Right kidney (tissue), 9 donors: ENCODE measurements at places on chromosomes 5 and 9.

DNA sequence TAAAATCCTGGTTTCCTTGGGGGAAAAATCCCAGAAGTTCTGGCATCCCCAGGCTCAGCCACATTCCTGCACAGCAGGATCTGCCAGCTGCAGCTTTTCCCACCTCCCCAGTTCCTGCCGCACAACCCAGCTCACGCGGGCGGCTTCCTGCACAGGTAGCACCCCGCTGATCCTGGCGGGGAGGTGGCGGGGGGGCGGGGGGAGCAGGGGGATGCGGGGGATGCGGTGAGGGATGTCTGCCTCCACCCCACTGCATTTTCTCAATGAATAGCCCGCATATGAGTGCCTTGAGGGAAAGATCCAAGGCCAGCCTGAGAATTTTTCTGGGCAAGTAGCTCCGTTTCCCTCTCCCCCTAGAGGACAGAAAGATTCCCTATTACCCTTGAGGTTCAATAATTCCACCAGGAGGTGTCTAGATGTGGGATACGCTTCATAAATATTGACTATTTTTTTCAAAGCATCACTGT lies 21.1 kb downstream of the GFPT2 start:
- no peak for DNase-seq

- no peak for DNase-seq
These were observed 76.6 kb downstream of the NSUN2 start for GRCh38 chr5:6556089-6556801.

DNA sequence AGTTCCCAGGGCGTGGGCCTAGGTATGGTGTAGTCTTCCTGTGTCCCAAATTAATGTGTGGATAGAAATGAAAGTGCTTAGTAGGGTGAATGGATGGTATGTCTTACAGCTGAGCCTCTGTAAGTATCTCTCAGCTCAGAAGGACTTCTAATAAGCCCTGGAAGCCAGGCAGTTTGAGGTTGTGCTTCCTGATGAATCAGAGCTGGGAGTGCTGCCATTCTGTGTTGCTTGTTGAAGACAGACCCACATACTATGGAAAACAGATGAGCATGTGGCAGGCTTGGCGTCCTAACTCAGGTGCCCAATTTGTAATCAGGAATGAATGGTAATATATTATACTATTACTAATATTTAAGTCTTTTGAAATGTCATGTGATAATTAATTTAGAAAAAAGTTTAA lies 69.8 kb downstream of the CMYA5 start:
- DNase-seq = no peak

- DNase-seq = peak; percentile 6
These were observed 17.7 kb downstream of the NINJ1 start for GRCh38 chr9:93116072-93116961.

- no peak for DNase-seq
These were observed 26.5 kb upstream of the BOD1 start for GRCh38 chr5:173642895-173643481.

- DNase-seq = no peak
These were observed 24.4 kb downstream of the ARHGAP26 start for GRCh38 chr5:142794537-142794936.

DNA sequence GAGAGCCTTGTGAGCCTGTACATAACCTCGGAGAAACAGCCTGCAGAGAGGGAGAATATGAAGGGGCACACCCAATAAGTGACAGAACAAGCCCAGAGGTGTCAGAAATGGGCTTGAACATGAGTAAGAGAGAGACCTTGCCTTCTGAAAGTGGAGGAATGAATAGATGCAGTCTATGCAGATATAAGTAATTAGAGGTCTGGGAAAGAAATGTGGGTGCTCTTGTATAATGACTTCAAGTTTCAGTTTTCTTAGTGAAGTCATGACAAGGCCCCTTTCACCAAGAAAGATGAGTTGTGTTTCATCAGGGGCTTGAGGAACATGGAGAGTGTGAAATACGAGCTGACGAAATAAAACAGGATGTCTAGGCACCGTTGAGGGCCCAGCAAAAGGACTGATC lies 15.1 kb downstream of the GRAMD2B start:
- DNase-seq = no peak

GRCh38 chr5:142320851-142321560 lies 3.8 kb downstream of the SPRY4 start:
- no peak for DNase-seq

GRCh38 chr9:6054280-6055099 lies 39.1 kb upstream of the RANBP6 start:
- peak; percentile 38 for DNase-seq

GRCh38 chr9:129673602-129674001 lies 8.2 kb downstream of the PRRX2 start:
- DNase-seq = no peak

DNA sequence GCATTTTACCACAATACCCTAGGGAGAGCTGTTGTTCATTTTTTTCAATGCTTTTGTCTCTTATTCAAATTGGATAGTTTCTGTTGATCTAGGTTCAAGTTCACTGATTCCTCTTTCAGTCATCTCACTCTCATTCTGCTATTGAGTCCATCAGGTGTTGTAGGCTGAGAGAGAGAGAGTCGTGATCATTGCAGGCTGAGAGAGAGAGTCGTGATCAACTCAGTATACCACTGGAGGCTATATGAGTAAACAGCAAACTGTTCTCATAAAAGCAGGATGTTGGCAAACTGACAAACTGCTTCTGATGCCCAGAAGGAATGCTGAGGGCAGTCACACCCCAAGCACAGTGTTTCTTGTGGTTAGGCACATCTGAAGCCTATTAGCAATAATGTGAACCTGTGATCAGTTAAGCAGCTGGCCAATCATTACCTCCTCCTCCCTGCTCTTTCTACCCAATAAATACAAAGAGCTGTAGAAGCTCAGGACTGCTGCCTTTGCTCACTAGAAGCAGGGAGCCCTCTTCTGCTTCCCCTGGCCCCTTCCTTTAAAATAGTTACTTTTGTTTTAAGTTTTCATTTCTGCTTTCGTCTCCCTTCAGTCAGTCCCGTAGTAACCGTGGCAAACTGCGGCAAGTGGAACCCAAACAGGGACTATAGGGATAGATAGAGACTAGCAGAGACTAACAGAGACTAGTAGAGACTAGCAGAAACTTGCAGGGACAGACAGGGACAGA lies 476.1 kb upstream of the ACO1 start:
- no peak for DNase-seq

DNA sequence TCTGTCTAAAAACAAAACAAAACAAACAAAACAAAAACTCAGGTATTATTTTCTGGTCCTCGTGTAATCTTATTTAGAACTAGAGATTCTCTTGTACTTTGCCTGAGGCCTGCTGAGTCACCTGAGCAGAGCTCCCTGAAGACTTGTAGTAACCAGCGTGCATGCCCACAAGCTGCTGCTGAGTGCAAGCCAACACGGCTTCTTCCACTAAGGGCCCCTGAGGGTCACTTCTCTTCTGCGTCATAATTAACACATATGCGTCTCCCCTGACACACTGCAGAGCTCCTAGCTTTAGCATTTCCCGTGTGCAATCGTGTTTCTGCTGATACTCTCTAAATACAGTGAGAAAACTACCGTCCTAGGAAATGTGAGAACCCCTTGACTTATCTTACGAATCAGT lies 10.9 kb upstream of the NDFIP1 start:
- no peak for DNase-seq

GRCh38 chr5:74021126-74021525 lies 395.1 kb downstream of the ARHGEF28 start:
- no peak for DNase-seq

- no peak for DNase-seq
These were observed 39.7 kb upstream of the ANKDD1B start for GRCh38 chr5:75571547-75571946.

DNA sequence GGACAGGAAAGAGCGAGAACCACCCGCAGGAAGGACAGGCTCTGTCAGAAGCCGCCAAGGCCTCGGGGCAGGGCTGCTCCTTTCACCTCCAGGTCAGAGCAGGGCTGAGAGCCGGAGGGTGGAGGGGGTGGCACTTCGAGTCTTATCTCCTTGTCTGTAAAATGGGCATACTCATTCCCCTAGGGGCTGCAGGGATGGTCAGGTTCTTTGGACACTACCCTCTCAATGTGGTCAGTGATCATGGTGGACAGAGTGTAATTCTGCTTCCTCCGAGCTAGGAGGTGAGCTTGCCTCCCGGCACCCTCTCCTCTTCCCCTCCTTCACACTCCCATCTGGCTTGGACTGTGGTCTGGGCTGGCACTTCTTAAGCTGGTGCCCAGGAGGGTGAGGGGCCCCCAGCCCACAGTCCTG lies 39.6 kb downstream of the RGS3 start:
- DNase-seq = no peak

DNA sequence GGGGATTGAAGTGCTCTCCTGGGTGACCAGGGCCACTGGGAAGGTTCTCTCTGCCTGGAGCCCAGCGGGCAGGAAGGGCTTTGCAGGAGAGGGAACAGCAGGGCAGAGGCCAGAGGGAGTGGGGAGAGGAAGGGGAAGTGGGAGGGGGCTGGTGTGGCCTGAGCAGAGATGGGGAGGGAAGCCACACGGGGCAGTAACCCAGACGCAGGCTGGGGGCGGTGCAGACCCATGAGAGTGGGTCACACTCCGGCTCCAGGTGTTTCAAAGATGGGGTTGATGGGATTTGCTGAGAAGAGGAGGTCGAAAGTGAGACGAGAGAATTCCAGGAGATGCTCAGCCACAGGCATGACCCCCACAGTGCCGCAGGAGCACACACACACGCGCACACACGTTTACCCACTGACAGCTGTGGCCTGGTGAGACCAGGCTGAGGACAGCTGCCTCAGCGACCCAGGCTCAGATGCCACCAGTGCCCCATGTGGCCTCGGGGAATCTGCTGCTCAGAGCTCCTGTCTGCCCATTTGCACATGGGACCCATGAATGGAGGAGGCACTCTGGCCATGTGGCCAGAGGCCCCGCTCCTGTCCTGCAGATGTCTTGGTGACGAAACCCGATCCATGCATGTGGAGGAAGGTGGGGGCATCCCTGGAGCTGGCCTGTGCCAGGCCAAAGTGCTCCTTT lies 32.7 kb upstream of the FCN2 start:
- no peak for DNase-seq

- DNase-seq = no peak
These were observed 1057.0 kb upstream of the DMAC1 start for GRCh38 chr9:8856396-8857067.

DNA sequence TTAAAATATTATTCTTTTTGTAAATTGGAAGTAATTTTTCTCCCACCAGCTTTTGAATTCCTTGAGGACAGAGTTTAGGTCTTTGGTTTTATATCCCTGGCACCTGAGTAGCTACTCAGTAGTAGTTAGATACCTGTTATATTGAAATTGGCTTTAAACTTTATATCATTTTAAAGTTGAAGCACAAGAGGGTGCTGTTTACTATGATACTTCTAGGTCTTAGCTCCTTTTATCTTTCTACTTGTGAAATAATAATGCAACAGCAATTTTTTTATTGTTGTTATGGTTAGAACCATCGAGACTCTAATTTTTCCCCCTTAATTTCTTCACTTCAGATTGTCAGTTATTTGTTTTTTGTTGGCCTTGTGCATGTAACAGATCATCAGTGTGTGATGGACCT lies 46.3 kb downstream of the AP3S1 start:
- DNase-seq = no peak

DNA sequence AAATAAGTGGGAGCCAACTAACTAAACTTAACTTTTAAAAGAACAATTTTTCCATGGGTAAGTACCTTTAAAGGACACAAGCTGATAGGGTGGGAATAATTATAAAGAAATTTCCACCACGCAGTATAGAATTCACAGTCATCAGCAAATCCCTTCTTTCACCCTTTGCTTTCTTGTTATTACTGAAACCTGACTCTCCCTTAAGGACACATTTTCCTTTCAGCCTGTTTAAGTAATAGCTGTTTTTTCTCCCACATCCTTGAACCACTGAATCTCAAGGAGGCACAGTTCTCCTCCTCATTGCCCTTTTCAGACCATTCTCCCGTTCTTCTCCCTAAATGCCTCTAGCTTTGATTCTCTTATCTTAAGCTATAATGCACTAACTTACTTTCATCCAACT lies 6.3 kb downstream of the C5orf15 start:
- no peak for DNase-seq

DNA sequence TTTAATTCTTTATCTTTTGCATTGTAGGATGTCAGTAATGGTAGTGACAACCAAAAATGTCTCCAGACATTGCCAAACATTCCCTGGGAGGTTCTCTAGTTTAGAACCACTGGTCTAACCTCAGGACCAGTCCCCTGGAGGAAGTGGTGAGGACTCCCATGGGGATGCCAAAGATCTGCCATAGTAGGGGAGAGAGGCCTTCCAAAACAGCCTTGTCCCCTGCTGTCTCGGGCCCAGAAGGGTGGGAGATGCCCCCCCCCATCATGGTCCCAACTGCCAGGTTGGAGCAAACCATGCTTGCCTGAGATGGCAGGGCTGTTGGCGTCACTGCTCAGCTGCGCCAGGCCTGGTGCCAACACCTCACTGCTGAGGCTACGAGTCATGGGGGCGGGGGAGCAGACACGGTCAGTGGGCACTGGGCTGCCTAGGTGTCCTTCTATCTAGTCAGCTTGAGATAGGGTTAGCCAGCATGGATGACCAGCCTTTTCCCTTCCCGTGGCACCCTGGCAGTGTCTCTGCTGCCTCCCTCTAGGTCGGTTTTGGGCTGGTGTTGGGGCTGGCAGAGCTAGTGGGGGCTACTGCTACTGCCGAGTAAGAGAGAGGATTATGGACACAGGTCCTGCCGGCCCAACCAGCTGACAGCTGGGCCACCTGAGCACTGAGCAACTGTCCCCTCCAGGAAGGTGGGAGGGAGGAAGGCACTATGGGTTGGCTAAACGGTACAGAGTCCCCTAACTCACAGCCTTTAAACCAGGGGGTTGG lies 8.3 kb upstream of the CXXC5 start:
- DNase-seq = no peak
